Epithelial cell of proximal tubule (primary cell): ENCODE measurements at places on chromosomes 5 and 9. TPM values are rescaled to one million over a fixed set of nuclear protein-coding genes. Genes with fewer than 3 reads are reported as not detected.

Gene RNF208
- total RNA-seq = 0.22 and 1.5 TPM in 2 replicates

Gene SPINK5
- not detected in 2 replicates for total RNA-seq

Gene LHX6
- total RNA-seq = 0.06 TPM in 1 of 2 replicates, not detected in the other

Gene SLC27A6
- 0.80 TPM in 1 of 2 replicates, not detected in the other for total RNA-seq

Gene F2RL2
- 2.4 and 7.2 TPM in 2 replicates for total RNA-seq

Gene CER1
- not detected in 2 replicates for total RNA-seq

Gene SHROOM1
- 6.3 and 8.0 TPM in 2 replicates for total RNA-seq

Gene STOML2
- total RNA-seq = 201 and 268 TPM in 2 replicates

Gene MED27
- total RNA-seq = 21.3 and 50.0 TPM in 2 replicates

Gene C5
- 0.52 and 0.65 TPM in 2 replicates for total RNA-seq

Gene TRIP13
- 66.7 and 99.9 TPM in 2 replicates for total RNA-seq
